Mucosa of descending colon (tissue), 3 donors: ENCODE measurements at places on chromosomes 7 and 10.

- no peak for DNase-seq
Observed at GRCh38 chr10:122962405-122962804, 8.4 kb upstream of the C10orf88 start.

DNA sequence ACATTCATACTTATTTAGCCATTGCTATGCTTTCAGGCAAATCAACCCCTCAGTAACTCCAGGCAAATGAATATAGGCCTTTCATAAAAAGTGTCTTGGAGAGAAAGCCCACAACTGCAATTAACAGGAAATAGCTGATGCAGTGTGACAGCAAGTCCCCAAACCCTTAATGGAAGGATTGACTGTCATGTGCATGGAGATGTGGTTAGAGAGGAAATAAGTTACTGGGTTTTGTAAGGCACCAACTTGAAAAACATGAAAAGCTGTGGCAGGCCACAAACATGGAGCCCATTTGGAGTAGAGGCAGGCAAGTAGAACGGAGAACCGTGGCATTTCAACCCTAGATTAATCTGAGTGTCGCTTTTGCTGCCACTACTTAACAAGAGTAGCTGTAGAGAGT is 549.4 kb upstream of the C7orf33 start:
- DNase-seq = no peak

DNA sequence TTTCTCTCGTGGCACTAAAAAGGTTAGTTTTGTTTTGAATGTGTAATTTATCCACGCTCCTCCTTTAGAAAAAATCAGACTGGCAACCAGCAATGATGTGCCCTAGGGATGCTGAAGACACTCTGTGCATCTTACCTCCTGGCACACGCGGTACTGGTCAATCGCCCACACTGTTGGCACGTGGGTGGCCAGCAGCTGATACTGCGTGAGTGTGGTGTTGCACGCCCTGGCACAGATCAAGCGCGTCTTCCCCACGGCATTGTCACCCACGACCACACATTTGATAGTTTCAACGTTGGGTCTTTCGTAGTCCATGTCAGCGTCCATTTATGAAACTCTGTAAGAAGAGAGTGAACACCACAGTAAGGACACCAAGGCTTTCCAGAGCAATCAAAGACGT is 32.8 kb downstream of the RHOBTB1 start:
- no peak for DNase-seq

GRCh38 chr10:132588301-132589013 is 50.9 kb downstream of the INPP5A start:
- DNase-seq = no peak

- no peak for DNase-seq
Observed at GRCh38 chr7:29639886-29640595, 76.4 kb downstream of the PRR15 start.

DNA sequence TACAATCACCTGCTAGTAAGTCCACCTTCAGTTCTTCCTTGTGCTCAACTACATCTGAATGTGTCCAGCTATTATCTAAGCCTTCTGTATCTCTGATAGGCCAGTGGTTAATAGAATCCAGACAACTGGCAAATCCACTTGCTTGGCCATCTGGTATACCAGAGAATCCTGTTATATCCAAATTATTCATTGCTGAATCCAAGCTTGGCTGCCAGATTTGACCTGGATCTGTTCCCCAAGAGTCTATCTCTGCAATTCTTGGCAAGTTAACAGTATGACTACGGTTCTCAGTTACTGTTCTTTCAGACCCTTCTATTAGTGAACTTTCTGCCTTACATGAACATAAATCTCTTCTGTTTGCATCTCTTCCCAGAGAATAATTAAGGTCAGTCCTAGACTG is 154.6 kb upstream of the TARP start:
- no peak for DNase-seq

DNA sequence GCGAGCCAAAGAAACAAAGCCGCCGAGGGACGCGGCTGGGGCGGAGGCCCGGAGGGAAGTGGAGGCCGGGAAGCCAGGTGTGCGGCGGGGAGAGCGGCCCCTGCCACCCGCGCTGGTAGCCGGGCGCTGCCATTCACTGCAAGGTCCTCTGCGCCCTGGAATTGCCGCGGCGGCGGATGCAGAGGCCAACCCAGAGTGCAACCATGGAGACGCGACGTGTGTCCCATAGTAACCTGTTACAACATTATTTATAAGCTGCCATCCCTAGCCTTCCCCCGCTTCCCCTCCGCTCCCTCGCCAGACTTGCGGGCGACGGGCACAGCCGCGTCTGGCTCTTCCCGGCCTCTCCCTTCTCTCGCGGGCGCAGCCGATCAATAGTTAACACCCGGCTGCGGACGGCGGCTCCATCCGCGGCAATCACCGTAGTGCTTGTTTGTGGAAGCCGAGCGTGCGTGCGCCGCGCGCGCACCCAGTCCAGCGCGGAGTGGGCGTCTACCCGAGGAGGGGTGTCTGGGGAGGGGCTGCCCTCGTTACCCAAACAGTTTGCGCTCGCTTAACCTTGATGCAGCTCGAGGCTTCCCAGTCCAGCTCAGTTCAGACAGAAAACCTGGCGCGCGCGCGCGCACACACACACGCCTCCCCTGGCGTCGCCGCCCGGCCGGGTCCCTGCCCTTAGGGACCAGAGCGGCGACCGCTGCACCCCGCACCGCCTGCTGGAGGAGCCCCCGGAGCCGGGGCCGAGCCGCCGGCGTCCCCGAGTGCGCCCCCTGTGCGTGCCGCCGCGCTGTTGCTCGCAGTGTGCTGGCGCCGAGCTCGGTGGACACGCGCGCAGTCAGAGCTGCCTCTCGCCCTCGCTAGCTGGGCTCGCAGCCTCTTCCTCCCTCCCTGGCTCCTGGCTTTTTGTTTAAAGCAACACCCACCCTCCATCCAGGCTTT is 165.4 kb upstream of the DPP6 start:
- no peak for DNase-seq

DNA sequence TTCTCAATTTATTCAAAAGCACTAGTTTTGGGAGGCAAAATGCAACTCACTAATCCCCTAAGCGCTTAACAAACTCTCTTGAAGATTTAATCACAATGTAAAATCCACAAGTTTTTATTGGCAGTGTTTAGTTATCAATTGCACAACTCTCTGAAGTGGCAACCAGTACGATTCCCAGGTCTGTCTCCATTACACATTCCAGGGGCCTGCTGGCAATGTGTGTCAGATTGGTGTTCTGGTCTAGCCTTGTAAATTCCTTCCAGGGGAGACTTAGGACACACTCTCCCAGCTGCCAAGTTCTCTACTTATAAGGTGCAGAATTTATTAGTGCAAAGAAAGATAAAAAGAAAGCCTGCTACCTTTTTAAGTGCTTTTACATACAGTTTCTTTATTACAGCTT is 164.7 kb upstream of the HPS1 start:
- DNase-seq = no peak

DNA sequence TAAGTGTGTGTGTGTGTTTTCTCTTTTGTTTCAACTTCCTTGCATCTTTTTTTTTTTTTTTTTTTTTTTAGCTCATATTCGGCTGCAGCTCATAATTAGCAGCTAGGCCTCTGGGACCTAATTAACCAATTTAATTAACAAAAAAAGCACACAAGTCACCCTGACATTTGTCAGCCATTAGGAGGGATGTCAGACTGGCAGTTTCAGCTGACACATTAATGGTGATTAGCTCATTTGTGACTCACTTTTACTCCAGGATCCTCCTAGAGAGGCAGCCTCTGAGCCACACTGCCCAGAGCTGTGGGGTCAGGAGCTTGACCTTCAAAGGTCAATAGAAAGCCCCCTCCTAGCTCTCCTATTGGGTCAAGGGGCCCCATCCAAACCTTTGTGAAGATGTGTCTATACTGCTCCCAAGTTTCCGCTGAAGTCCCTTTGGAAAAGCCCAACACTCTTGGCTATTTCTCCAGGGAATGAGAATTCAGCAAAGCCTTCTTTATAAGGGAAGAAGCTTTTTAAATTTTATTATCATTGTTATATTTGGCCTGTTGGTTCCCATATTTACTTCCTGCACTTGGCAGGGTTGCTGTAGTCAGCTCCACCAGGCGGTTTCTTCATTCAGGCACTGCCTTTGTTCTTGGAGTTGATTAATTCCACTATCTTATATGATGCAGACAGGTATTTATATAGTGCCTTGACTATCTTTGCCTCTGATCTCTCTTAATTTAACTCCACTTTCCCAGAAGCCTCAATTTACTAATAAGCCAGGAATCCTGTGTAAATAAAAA is 109.5 kb upstream of the HABP2 start:
- no peak for DNase-seq

- DNase-seq = no peak
Observed at GRCh38 chr7:3721422-3721821, 420.4 kb downstream of the SDK1 start.

DNA sequence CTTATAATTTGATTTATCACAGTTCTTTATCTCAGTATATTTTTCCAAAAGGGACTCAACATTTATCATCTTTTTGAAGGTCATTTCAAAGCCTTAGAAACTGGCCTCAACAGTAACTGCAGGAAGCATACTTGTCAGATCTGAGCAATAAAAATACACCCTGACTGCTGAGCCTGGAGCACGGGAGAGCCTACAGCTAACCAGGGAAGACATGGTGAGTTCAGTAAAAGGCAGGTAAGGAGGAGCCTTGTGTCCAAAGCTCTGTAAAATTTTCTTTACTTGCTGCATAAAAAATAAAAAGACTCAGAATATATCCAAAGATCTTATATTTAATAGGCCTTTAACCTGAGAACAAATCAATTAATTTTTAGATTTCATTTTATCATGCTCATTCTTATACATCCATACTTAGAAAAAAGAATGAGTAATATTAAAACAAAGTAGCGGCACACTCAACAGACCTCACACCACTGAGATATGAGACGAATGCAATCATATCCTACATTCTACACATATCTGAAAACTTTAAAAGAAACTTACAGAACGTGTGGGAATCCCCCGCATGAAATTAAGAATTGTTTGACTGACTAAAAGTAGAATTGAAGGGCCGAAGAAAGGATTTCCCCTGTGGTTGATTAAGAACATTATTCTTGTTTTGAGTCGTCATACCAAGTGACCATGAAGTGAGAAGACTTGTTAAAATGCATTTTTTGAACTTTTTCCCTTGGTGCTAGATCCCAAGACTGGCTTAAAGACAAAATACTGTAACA is 296.4 kb upstream of the MKLN1 start:
- DNase-seq = no peak

GRCh38 chr7:157541295-157542067 is 204.7 kb downstream of the DNAJB6 start:
- no peak for DNase-seq

DNA sequence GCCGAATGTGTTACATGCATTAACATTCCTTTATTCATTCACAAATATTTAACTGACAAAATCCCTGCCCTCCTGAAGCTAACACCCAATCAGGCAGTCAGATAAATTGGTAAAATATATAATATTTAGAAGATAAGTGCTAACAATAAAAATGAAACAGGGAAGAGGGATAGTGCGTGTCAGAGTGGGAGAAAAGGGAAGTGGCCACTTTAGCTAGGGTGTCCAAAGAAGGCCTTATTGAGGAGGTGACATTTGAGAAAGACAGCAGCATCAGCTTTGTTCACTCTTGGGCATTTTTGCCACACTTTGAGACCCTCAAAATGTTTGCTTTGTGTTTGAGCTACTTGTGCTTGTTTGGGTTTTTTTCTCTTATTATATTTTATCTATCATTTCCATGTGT is 317.8 kb downstream of the SNX13 start:
- DNase-seq = no peak

DNA sequence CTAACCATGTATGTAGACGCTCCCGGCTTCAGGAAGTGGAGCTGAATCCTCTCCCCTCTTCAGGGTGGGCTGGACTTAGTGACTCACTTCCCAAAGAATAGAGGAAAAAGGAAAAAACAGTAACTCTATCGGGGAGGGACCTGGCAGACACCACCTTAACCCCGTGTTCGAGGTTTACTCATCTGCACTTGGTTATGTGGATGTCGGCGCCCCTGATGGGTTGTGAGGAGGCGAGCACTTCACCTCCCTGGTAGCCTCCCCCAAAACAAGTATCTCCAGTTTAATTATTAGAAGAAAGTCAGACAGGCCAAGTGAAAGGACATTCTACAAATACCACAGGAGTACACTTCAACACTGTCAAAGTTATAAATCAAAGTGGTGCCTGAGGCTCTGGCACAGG is 559.7 kb downstream of the TCERG1L start:
- no peak for DNase-seq

DNA sequence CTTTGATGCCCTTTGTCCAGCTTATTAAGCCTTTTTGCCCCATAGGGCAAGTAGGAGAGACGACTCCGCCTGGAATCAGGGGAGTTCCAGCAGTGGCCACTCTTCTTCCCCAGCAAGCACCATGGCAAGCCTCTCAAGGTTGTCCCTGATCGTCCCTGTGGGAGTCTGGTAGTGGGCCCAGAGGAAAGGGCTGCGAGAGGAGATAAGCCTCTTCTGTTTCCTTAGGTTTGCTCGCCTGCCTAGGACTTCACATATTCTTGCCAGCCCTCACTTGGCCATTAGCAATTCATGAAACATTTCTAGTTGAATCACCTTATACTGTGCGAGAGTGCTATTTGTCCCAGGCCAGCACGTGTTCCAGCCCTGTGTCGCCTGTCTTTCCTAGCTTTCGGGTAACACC is 47.8 kb upstream of the CPN1 start:
- no peak for DNase-seq

- peak; percentile 78 for DNase-seq
Observed at GRCh38 chr10:122113161-122113944, 124.4 kb downstream of the TACC2 start.

- no peak for DNase-seq
Observed at GRCh38 chr7:107089627-107090026, 45.1 kb downstream of the PRKAR2B start.

GRCh38 chr7:122463631-122464030 is 159.1 kb upstream of the FEZF1 start:
- no peak for DNase-seq

DNA sequence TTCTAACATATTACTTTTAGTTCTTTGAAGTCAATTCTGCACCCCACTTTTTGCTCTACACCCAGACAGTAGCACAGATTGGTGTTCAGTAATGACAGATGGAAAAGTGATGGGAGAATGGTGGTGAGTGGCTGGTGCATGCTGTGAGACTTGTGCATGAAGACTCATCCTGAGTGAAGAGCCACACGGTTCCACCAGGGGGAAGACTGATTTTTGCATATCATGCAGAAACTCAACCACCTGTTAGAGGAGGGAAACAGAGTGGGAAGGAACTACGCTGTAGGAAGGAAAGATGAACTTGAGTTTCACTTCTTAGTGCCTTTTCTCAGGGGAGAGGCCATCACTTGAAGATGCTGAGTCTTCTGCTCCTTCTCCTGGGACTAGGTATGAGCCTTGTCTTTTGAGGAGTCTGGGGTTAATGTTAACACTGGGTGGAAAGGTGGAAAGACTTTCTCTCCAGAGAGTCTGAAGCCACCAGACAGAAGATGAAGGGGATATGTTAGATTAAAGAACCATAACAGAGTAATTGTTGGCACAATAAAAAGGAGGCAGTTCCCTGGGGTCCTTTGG is 9.3 kb upstream of the PRSS1 start:
- DNase-seq = no peak
